ENCODE measurements at places on chromosomes 7 and 10.

- DNase-seq, result no peak
Observed at GRCh38 chr7:16719699-16720098, 33.9 kb upstream of the TSPAN13 start.

- no peak for DNase-seq
Observed at GRCh38 chr10:122149561-122150505, 121.3 kb upstream of the BTBD16 start.

- no peak for DNase-seq
Observed at GRCh38 chr10:88270061-88270808, 312.9 kb downstream of the RNLS start.

- DNase-seq, result no peak
Observed at GRCh38 chr10:125021686-125022344, 79.9 kb downstream of the ZRANB1 start.

GRCh38 chr7:77454802-77455201 lies 38.7 kb upstream of the GSAP start:
- DNase-seq, result no peak

- no peak for DNase-seq
Observed at GRCh38 chr7:22712999-22713398, 14.0 kb upstream of the IL6 start.

- peak; percentile 25 for DNase-seq
Observed at GRCh38 chr7:108570146-108570755, 577 bp downstream of the DNAJB9 start.

DNA sequence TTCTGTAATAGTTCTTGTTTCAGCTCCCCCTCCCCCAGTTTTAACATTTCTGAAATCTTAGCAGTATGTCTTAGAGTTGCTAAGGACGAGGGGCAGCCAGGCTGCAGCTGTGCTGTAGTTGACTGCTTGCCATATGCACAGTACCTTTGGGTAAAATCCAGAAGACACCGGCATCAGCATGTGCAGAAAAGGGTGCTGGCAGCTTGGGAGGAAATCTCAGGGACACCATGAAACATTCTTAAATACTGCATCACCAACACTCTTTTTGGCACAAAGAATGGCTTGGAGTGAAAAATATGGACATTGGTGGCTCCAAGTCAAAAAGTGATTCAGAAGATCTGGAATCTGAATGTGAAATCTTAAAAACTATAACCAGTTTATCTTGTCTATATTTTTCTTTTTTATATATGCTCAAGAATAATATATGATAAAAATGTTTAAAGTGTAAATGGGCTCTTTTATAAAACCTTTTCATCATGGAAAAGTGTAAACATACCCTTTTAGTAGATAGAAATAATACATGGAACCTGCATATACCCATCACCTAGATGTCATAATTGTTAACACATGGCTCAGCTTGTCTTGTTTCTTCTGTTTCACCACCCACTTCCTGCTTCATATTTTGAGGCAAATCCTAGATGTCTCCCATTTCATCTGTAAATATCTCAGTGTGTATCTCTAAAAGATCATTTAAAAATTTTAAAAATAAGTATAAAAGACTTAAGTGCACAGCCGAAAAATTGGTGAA lies 34.4 kb upstream of the ARMS2 start:
- DNase-seq, result no peak

DNA sequence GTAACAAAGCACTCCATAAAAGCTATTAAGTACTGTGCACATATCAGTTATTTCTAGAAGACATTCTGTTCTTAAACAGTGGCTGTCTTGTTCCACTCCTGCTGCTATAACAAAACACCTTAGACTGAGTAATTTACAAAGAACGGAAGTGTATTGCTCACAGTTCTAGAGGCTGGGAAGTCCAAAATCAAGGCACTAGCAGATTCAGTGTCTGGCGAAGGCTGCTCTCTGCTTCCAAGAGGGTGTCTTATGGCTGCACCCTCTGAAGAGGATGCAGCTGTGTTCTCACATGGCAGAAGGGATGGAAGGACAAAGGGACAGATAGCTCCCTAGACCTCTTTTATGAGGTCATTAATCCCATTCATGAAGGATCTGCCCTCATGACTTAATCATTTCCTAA lies 424.2 kb upstream of the ZMIZ1 start:
- DNase-seq, result no peak

DNA sequence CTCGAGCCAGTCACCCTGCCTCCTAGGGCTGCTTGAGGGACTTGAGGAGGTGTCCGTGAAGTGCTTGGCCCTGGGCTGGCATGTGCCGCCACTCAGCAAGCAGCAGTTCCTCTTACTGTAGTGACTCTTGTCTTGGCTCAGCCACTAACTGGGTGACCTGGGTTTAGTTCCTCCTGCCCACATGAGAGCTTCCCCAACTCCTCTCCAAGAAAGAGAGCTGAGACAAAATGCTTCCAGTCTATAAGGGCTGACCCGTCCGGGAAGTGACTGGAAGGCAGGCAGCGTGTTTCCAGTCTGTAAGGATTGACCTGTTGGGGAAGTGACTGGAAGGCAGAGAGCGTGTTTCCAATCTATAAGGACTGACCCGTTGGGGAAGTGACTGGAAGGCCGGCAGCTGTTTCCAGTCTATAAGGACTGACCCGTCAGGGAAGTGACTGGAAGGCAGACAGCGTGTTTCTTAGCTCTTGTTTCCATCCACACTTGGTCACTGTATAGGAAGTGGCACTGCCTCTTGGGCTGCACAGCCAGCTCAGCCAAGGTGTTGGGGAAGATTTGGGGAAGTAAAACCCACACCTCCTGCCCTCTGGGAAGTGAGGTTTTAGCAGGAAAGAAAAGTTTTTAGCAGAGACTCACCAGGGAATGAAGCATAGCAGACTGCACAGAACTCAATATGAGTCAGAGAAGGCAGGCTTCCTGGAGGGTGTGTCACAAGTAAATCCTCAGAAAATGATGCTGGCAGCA lies 53.3 kb upstream of the PPIF start:
- no peak for DNase-seq

DNA sequence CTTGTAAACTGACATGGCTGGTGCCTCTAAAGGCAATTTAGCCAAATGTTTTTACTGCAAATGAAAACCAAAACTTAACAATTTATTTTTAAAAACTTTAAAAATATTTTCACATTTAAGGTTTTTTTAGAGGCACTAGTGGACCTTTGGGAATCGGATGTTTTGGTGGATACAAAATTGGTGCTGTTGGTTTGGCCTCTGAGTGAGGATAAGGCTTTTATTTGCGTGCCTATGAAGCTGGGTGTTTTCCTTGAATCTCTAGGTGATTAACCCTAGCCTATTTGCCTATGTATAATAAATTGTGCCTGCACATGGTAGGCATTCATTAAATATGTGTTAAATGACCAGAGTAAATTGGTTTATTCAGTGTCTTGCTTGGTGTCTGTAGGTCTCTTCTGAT lies 2.9 kb upstream of the SGCE start:
- DNase-seq, result no peak

- no peak for DNase-seq
Observed at GRCh38 chr7:91165006-91165845, 99.0 kb upstream of the FZD1 start.

DNA sequence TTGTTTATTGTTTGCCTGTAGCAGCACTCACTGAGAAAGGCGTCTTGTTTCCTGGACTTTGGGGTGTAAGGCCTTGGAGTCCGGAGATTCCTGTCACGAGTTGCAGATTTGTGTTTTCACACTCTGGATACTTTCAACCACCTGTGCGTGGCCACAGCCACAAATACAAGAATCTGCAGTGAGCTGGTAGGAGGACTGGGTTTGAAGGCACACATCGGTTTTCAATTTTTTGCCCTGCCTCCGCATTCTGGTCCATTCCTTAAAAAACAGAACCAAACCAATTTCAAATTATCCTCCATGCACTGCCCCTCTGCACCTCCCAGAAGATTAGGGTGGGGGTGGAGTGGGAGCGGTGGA lies 619 bp downstream of the EXOC4 start:
- DNase-seq, result peak; percentile 0
